Esophagus squamous epithelium (tissue), 5 donors: ENCODE measurements at places on chromosomes 3 and 15.

DNA sequence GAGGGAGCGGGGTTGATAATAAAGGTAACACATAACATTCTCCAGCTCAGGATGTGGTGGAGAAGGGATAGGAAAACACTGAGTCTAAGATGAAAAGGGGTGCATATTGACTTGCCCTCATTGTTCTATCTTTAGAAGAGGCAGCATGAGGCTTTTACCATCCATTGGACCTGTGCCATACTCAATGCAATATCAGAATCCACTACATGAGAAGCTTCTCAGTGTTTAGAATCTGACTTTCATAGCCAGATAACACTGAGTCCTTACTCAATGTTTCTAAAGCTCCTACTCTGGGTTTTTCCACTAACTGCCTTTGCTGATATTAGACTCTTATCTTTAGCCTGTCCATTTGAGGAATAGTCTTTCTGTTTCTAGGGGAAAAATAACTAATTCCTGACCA is 24.3 kb upstream of the GADL1 start:
- DNase-seq, result no peak

GRCh38 chr3:55639896-55640765 is 153.0 kb upstream of the WNT5A start:
- DNase-seq, result no peak

- DNase-seq, result no peak
Measured at GRCh38 chr15:38227941-38228340, 24.7 kb upstream of the SPRED1 start.

- no peak for DNase-seq
Measured at GRCh38 chr3:156689608-156690007, 15.2 kb downstream of the TIPARP start.

- no peak for DNase-seq
Measured at GRCh38 chr15:73881579-73882320, 8.4 kb downstream of the TBC1D21 start.

DNA sequence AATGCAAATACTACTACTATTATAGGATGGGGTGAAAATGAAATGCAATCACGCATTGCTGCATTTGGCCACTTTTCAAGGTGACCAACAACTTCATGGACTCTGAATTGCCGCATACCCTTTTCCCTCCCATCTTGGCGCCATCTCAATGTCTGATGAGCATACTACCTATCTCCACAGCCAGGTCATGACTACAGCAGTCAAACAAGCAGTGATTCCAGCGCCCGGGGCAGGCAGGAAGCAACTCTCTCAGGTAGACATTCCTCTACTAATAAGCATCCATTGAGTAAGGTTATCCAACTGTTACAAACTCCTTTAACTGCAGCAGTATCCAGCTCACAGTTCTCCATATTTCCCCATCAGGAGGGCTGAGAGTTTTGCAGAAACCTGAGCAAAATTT is 155.4 kb downstream of the ADAMTS17 start:
- no peak for DNase-seq

DNA sequence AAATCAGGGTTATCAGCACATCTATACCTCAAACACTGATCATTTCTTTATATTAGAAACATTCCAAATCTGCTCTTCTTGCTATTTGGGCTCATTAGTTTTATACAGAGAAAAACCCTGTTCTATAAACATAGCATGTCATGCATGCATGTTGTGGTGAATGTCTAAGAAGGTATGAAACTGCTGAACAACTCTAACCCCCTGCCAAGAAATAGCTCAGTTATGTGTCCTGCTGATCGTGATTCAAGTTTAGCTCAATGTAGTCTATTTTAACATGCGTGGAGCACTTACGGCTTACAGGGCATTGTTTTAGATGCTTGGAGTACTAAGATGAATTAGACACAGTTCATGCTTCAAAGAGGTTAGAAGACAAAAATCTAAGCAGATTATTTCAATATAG is 35.8 kb downstream of the MYH15 start:
- no peak for DNase-seq

GRCh38 chr3:41742121-41742520 is 219.8 kb downstream of the ULK4 start:
- no peak for DNase-seq

- no peak for DNase-seq
Measured at GRCh38 chr15:85598219-85598618, 196.5 kb downstream of the KLHL25 start.

- no peak for DNase-seq
Measured at GRCh38 chr15:40010686-40011085, 28.3 kb downstream of the SRP14 start.

GRCh38 chr3:43153216-43154083 is 47.6 kb upstream of the POMGNT2 start:
- no peak for DNase-seq

GRCh38 chr3:128466840-128467541 is at the start of gene DNAJB8:
Gene DNAJB8 (minus strand): TSS chr3:128466890. CDS start chr3:128463245, 3,645 bp downstream.
- no peak for DNase-seq

DNA sequence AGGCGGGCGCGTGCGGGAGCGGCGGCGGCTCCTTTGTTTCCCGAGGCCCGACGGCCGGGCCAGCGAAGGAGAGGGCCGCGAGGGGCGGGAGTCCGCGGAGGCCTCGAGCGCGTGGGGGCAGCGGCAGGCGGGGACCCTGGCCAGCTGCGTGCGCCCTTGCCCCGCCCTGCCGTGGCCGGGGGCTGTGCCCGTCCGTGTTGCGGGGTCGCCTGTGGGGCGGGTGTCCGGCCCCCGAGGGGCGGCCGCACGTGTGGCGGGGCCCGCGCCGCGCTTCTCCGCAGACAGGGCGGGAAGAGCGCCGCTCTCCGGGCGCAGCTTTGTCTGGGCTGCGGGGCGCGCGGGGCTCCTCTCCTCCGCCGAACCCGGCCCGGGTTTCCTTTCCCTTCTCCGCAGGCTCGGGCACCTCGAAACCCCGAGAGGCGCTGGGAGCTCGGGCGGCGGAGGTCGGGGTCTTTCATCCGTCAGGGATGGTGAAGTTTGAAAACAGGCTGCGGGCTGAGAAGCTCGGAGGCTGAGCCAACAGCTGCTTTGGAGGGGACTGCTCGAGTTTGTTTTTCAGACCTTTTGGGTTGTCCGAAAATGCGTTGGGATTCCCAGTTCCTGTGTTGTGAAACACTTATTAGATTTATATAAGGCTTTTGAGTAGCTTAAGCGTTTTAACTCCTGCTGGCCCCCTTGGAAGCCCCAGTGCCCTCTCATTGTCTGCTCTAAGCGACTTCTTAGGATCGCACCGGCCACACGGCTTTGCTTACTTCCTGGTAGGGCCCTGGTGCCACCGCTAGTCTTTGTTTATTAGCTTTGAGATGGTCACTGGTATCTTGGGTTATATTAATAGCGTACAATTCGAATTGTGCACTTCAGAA is 817 bp downstream of the USP3 start:
- DNase-seq, result no peak

GRCh38 chr3:27360113-27361078 is 8.8 kb downstream of the NEK10 start:
- DNase-seq, result no peak

DNA sequence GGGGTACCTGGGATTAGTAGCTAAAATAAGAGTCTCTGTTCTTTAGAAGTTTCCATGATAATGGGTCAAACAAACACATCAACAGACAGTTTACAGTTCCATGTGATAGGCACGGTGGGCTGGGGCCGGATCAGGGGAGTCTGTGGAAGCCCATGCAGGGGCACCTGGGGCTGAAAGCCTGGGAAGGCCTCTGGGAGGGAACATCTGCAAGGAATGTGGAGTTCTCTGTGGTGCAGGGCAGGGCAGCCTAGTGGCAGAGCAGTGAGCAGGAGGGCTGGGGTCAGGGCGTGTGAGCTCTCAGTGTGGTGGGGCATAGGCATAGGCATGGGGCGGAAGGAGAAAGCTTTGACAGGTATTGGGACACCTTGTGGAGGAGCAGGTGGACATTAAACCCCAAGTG is 207.7 kb upstream of the TRIM42 start:
- no peak for DNase-seq

DNA sequence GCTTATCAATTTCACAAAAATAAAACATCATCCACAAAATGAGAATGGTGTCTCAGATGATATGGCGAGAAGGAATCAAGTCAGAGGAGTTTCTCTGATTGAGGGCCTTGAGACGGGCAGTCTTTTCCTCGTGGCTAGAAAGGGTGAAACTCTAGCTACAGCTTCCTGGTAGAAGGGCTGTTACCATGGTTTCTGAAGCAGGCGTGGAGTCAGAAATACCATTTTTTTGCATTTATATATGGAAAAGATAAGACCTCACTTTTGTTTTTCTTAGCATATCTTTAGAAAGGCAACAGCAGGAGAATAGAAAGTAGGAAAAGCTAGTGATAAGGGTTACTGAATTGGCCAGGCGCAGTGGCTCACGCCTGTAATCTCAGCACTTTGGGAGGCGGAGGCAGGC is 17.3 kb upstream of the SAMD7 start:
- no peak for DNase-seq

GRCh38 chr3:65348398-65348995 is 660.7 kb upstream of the ADAMTS9 start:
- DNase-seq, result no peak

DNA sequence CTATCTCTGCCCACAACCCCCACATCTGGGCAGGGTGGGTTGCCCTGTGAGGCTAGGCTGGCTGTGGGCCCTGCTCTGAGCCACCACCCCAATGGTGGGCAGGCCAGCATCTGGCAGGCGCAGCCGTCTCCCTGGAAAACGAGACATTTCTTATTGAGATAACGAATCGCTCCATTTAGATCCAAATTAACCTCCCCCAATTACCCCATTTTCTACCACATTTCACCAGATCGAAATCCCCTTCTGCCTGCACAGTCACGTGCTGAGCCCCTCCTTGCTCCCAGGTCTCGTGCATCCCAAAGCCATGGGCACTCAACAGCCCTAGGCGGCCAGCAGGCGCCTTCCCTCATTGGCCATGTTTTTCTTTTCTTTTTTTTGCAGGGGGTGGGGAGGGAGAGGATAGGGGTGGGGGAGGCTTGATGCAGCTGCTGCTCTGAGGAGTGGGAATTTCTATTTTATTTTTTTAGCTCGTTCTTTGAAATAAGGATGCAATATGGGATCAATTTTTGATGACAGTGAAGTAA is 53.0 kb upstream of the TMEM115 start:
- no peak for DNase-seq

DNA sequence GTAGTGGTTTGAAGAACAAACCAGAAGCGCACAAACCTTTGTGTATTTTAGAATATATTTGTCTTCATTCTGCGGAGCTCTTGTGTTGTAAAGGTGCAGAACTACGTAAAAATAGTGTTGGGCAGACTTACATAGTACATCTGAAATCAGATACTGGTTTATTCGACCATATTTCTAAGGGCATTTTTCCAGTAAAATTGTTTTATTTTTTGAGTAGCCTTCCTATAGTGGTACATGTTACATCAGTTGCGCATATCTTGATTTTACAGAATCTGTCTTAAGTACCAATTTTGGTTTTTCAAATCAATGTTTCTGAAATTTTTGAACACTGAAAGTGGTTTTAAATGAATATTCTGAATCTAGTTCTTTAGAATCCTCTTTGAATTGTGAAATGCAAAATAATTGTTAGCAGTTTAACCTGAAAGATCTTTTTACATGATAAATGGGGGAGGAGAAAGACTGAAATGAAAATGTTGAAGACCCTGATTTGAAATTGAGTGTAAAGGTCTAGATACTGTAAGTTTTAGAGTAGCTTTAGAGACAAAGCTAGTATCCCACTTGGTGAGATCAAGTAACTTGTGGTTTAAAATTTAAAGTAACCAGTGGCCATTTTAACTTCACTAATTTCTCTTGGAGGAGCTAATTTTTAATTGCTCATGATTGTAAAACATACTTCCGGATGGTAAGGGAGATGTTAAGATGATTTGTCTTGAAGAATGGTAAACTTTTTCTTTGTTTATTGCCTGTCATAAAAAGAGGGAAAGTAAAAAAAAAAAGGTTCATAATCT is 15.5 kb upstream of the CHD2 start:
- no peak for DNase-seq

DNA sequence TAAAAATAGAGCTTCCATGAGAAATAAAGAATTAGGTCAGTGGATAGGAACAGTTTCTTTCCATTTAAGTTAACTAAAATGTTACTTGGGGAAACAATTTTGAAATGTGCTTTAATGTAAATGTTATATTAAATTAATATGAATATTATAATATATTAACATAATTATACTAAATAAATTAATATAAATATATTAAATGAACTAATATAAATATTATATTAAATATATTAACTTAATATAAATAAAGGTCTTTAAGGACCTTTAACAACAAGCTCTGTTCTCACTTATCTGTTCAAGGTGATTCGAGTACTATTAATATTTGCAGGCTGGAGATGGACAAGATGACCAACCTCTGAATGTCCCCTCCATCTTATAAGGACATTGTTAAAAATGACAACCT is 100.6 kb downstream of the MAGI1 start:
- no peak for DNase-seq

DNA sequence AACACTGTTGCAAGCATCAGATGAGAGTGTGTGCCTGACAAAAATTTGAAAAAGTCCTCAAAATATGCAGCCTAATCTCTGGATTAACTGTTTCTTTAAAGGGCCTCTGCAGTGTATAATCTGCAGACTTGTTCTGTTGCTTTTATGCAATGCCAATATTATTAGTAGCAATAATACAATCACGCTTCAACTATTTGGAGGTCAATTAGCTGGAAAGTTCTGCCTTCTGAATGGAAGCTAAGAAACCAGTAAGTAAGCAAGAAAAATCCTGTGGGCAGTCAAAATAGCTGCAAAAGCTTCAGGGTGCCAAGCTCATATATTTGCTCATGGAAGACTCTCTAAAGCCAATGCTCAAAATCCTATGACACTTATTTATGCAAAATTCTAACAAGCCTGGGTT is 153.2 kb upstream of the NR2F2 start:
- no peak for DNase-seq

DNA sequence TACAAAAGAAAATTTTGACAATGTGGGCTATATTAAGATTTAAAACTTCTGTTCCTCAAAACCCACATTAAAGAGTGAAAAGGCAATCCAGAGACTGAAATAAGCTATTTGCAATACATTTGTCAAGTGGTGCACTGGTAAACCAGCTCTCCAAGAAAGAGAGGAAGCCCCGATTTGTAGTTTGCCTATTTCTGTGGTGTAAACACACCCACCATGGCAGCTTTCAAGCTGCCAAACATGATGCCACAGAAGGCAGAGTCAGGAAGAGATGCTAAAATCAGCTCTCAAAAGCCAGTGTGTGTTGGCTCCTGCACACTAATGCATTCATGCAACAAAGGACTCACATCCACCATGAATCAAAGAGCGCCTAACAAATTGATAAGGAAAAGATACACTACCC is 17.5 kb downstream of the RFTN1 start:
- DNase-seq, result no peak

DNA sequence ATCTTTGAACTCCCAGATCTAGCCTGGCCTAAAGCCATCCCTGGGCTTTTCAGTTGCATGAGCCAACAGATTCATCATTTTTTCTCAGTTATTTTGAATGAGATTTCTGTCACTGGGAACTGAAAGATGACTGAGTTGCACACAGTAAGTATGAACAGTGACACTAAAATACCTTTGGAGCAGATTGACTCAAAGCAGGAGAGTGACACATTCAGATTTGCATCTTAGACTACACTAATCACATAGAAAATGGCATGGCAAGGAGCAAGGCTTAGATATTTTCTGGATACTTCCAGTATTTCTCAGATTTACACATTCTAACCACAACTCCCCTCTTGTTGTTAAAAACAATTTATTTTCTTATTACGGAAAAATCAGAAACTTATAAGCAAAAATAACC is 32.8 kb downstream of the SEC62 start:
- DNase-seq, result no peak
